ENCODE measurements at places on chromosomes 13 and 19.

- DNase-seq, result no peak
Measured at GRCh38 chr13:42215578-42216421, 56.2 kb upstream of the AKAP11 start.

- DNase-seq, result no peak
Measured at GRCh38 chr19:38921420-38922274, 8.9 kb downstream of the SARS2 start.

- no peak for DNase-seq
Measured at GRCh38 chr13:78700121-78700910, 41.4 kb upstream of the OBI1 start.

- no peak for DNase-seq
Measured at GRCh38 chr19:24029941-24030636, 56.9 kb upstream of the ZNF254 start.

DNA sequence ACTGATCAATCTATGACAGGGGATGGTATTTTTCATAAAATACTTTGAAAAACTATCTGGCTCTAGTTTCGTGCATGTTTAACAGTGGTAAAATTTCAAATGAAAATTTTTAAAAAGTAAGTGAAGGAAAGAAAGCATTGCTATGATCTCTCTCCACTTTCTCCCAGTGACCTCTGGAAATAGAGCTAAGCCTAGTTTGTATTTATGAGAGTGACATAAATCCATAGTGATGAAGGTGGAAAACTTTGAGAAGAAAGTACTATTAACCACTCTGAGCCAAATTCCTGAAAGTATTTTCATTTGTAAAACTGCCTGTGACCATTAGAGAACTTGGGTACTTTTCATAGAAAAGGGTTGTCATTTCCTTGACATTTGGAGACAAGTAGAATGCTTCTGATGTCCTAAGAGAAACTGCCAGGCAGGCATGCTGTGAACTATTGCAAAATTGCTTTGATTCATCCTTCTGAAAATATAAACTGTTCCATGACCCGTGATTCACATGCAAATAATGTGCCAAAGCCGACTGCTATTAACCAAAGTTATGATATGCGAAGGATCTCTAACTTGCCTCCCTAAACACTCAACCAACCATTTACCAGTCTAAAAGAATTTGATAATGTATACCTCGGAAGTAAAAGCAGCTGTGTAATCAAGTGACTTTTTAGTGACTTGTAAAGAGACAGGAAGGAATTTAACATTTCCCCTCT lies 133.2 kb downstream of the VWA8 start:
- DNase-seq, result no peak

- no peak for DNase-seq
Measured at GRCh38 chr13:45411631-45412030, 6.5 kb downstream of the SLC25A30 start.

DNA sequence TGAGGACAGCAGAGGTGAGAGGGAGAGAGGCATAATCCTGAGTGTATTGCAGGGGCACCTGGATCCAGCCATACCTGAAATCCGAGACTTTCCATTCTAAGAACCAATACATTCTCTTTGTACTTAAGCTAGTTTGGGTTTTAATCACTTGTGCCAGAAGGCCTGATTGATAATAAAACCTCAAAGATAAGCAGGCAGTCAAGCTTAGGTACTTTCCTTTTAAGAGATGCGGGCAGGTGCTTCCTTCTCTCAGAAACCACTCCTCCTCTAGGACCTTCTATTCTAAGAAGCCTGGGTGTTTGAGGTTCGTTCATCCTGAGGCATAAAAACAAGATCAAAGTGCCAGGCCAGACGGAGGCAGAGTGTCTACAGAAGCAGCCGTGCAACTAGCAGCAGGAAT lies 22.2 kb downstream of the FAM187B start:
- DNase-seq, result no peak

GRCh38 chr13:26590379-26590778 lies 32.9 kb downstream of the WASF3 start:
- DNase-seq, result no peak

DNA sequence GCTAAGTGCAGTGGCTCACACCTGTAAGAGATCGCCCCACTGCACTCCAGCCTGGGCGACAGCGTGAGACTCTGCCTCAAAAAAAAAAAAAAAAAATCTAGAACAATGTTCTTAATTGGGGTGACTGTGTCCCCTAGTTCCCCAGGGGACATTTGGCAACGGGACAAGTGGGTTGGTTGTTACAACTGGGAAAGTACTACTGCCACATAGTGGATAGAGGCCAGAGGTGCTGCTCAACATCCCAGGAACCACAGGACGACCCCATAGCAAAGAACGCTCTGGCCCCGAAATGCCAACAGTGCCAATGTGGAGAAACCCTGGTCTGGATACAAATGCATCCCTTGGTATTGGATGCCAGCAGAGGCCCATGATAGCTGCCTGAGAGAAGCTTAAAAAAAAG lies 11.8 kb downstream of the NLRP12 start:
- no peak for DNase-seq

DNA sequence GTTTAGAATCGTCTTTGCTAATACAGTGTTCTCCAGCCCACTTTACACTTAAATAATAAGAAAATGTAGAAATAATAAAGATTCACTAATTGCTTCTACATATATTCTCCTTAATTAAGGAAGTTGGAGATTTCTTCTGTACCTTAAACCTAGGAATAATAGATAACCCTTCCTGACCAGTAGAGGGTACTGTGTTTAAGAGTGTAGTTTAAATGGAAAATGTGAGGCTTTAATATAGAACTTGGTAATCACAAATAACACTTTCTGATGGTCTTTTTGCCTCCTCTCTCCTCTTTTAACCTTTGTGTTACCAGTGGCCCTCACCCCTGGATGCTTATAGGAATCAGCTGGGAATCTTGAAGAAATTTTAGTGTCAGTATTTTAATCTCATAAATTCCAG lies 20.7 kb downstream of the POMP start:
- no peak for DNase-seq

DNA sequence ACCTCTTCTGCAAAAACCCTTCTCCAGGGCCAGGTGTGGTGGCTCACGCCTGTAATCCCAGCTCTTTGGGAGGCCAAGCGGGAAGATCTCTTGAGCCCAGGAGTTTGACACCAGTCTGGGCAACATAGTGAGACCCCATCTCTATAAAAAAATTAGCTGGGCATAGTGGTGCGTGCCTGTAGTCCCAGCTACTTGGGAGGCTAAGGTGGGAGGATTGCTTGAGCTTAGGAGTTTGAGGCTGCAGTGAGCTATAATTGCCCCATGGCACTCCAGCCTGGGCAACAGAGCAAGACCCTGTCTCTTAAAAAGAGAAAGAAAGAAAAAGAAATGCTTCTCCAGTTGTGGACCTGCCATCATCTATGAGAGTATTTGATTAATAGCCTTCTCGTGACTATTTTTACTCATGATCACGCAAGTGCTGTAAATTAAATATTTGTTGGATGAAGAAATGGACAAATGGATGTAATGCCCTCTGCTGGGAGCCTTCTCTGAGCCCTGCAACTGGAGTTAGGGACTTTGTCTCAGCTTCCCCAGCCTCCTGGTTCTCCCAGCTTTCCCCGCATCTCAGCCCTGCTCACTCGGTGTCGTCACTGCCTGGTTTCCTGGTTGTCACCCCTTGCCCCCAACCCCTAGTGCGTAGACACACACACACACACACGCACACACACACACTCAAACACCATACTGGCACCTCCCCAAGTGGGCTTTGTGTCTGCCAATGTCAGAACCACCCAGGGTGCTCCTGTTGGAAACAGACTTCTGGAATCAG lies 12.2 kb downstream of the WIZ start:
- no peak for DNase-seq

GRCh38 chr13:35479706-35480105 lies 3.2 kb upstream of the MAB21L1 start:
- no peak for DNase-seq

DNA sequence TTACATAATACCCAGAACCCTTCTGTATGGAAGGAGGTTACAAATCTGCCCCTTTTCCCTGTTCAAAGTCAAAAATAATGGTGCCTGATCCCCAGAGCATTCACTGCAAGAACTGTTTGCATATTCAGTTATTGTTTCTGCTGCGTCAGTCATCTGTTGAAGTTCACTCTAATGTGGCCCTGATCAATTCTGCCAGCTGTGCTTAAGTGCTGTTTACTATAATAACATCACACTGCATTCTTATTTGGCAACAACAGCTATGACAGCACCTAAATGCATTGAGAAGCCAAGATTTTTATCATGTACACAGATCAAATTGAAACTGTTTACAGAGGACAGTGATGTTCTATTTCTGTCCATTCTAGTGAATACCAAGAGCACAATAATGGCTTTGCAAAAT lies 115.9 kb downstream of the DACH1 start:
- DNase-seq, result no peak

GRCh38 chr19:29928831-29929230 lies 13.2 kb upstream of the URI1 start:
- no peak for DNase-seq

Data from psoas muscle (tissue), 8 donors.